ENCODE measurements at places on chromosomes 12 and 14.

GRCh38 chr12:63093084-63093483, 57.9 kb downstream of the AVPR1A start:
- DNase-seq, result no peak

DNA sequence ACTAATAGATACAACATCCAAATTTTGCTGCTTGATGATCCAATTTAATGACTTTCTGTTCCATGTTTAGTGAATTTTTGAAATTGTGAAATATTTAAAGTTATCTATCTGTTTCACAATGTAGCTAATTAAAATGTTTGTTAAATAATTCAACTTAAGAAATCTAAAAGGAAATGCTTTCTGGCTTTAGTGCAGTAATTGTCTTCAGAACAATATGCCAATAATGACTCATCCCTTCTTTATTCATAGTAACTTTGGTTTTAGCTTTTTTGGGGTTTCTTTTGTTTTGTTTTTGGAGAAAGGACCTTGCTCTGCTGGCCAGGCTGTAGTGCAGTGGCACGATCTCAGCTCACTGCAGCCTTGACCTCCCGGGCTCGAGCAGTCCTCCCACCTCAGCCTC, 479.2 kb upstream of the RGS6 start:
- DNase-seq, result no peak

- no peak for DNase-seq
Measured at GRCh38 chr14:60102389-60102788, 10.7 kb downstream of the PCNX4 start.

DNA sequence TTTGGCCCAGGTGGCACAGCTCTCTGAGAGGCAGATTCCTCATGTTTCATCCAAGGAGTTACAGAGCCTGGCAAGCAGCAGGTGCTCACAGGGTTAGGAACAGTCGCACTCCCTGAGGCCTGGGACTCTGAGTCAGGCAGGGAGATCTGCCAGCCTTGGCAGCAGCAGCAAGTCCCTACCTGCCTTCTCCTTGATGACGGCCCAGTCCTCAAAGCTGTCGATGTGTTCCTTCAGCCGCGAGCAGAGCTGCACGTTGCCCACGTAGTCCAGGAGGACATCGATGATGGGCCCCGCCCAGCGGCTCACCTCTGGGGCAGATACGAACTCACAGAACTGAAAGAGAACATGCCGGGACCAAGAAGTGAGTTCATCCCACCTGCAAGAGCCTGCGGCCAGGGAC, 10.4 kb downstream of the FAM181A start:
- DNase-seq, result no peak
